ENCODE measurements at places on chromosomes 2 and 18. TPM values are rescaled to one million over a fixed set of nuclear protein-coding genes. Genes with fewer than 3 reads are reported as not detected.

- no peak overlapping the region for H3K27ac ChIP-seq
- H3K4me1 ChIP-seq, result no peaks in the 10 kb centered on the region
- peaks cover 1% of the 10 kb centered on the region for H3K27me3 ChIP-seq
- H3K36me3 ChIP-seq, result peaks cover 2% of the 10 kb centered on the region
Measured at GRCh38 chr2:37776487-37776886, 105.0 kb upstream of the CDC42EP3 start.

IMMT gene
- total RNA-seq, result 130 TPM

DNA sequence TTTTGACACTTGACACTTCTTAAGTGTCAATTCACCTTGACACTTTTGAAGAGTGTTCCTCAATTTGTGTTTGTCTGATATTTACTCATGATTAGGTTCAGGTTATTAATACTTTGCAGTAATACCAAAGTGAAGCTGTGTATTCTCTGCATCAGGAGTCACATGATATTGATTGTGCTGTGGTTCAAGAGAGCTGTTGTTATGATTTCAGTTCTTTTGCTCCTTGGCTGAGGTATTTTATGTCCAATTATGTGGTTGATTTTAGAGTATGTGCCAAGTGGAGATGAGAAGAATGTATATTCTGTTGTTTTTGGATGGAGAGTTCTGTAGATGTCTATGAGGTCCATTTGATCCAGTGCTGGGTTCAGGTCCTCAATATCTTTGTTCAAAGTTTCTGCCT lies 17.2 kb downstream of the EHBP1 start:
- H3K27ac ChIP-seq, result no peak overlapping the region
- DNase-seq, result no peak
- H3K4me3 ChIP-seq, result no peak overlapping the region
- H3K36me3 ChIP-seq, result peaks cover 15% of the 10 kb centered on the region
- H3K4me1 ChIP-seq, result peaks cover 2% of the 10 kb centered on the region
- no peaks in the 10 kb centered on the region for H3K27me3 ChIP-seq

- no peaks in the 10 kb centered on the region for H3K27me3 ChIP-seq
- no peak for DNase-seq
- H3K4me3 ChIP-seq, result no peak overlapping the region
- H3K27ac ChIP-seq, result no peak overlapping the region
- H3K4me1 ChIP-seq, result peaks cover 39% of the 10 kb centered on the region
Measured at GRCh38 chr2:10346929-10347561, 44.3 kb downstream of the HPCAL1 start.

DNA sequence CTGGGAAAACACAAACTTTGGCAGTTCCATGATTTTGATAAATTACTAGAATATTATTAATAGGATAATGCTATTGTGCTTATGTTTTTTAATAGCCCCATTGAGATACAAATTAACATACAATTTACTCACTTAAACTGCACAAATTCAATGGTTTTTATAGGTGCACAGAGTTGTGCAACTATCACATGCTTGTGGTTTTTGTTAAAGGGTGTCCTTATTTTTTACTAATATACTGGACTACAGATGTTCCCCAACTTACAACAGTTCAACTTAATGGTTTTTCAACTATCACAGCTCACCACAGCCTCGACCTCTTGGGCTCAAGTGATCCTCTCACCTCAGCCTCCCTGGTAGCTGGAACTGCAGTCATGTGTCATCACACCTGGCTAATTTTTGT lies 76.6 kb downstream of the OSBPL1A start:
- no peak for DNase-seq
- no peak overlapping the region for H3K4me3 ChIP-seq
- no peaks in the 10 kb centered on the region for H3K27me3 ChIP-seq
- no peaks in the 10 kb centered on the region for H3K4me1 ChIP-seq

KLHL14 gene
- not detected for total RNA-seq

DNA sequence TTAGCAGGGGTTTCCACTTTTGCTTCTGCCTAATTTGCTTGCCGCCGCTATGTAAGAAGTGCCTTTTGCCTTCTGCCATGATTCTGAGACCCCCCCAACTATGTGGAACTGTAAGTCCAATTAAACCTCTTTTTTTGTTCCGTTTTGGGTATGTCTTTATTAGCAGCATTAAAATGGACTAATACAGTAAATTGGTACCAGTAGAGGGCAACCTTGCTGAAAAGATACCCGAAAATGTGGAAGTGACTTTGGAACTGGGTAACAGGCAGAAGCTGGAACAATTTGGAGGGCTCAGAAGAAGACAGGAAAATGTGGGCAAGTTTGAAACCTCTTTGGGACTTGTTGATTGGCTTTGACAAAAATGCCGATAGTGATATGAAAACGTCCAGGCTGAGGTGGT lies 216.1 kb upstream of the FSIP2 start:
- H3K4me1 ChIP-seq, result no peaks in the 10 kb centered on the region
- H3K4me3 ChIP-seq, result no peak overlapping the region
- no peak overlapping the region for H3K27ac ChIP-seq
- no peaks in the 10 kb centered on the region for H3K36me3 ChIP-seq
- DNase-seq, result no peak

DNA sequence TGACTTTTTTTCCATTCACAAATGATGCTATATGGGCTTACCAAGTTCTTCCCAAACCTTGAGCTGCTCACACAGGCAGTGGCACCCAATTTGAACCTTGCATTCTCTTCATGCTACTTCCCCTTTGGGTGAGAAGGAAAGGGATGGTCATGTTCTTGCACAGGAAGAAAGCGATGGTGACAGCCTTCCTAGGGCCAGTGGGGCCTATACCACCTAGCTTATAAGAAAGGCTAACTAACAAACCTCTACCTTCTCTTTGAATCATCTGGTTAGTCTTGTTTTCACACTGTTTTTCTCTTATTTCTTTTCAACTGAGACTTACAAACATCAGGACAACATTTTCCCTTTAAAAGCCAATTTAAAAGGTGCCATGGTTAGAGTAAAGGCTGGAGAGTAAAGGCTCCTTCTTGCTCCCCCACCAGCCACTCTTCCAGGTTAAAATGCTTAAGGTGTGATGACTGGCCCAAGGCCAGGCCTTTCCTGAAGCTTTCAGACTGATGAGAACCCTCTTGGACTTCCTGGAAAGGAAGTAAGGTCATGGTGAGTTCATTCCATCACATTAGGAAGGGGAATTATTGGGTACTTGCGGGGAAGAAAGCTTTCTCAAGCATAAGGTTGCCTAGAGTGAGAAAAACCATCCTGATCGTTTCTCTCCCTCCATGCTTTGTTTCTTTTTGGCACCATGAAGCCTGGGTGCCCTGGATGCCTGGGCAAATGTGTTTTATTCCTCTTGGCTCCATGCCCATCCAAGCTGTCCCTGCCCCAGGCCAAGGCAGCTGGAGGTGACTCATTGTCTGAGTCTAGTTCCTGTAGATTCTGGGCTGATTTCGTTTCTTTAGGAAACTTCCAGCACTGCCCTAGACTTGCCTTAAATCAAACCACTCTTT lies 41.4 kb upstream of the ITGB6 start:
- H3K4me1 ChIP-seq, result no peaks in the 10 kb centered on the region
- no peaks in the 10 kb centered on the region for H3K36me3 ChIP-seq
- H3K27ac ChIP-seq, result no peak overlapping the region
- H3K27me3 ChIP-seq, result peaks cover 2% of the 10 kb centered on the region

GRCh38 chr18:79570266-79571201 lies 109.1 kb upstream of the CTDP1 start:
- no peak for DNase-seq
- peaks cover 14% of the 10 kb centered on the region for H3K4me1 ChIP-seq
- no peaks in the 10 kb centered on the region for H3K27me3 ChIP-seq
- H3K4me3 ChIP-seq, result no peak overlapping the region
- no peak overlapping the region for H3K27ac ChIP-seq

- H3K27ac ChIP-seq, result no peak overlapping the region
- no peak overlapping the region for H3K4me3 ChIP-seq
- H3K27me3 ChIP-seq, result no peaks in the 10 kb centered on the region
- peaks cover 16% of the 10 kb centered on the region for H3K4me1 ChIP-seq
Measured at GRCh38 chr2:168541858-168542257, 85.8 kb downstream of the CERS6 start.

GRCh38 chr2:240457223-240458043 lies 22.0 kb downstream of the GPC1 start:
- H3K27ac ChIP-seq, result no peak overlapping the region
- H3K36me3 ChIP-seq, result no peaks in the 10 kb centered on the region
- H3K27me3 ChIP-seq, result peaks cover 17% of the 10 kb centered on the region
- H3K4me3 ChIP-seq, result no peak overlapping the region
- H3K4me1 ChIP-seq, result peaks cover 2% of the 10 kb centered on the region

GALNT5 gene
- not detected for total RNA-seq

DNA sequence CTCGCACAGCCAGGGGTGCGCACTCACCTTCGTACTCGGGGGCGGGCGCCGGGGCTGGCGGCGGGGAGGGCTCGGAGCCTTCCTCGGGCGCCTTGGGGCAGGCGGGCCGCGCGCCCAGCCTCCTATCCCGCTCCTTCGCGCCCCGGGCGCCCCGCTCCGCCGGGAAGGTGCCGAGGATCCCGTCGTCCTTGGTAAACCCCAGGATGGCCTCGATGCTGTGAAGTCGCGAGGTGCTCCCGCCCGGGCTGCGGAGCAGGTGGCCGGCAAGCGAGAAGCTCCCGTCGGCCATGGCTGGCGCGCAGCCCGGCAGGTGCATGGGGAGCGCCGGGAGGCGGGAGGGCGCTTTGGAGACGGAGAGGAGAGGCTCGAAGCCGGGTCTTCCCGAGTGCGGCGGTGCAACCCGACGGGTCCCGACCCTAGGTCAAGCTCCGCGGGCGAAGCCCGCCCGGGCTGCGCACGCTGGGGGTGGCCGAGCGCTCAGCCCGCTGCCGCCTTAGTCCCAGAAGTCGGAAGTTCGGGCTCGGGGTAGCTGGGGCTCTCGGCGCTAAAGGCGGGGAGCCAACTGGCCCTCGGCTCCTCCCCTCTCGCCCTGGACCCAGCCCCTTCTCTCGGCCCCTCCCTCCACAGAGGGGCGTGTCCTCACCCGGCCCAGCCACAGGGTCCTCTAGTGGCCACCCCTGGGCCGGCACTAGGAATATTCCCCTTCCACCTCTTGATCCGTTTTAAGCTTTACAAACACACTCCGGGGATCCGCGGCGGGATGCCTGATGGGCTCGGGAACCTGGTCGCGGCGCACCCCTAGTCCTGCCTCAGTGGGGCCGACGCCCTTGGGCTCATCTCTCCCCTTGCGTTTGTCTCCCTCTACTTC lies at the start of gene RAX:
TSS of gene RAX (minus strand) at position 564 of the 868 bp plus-strand sequence. CDS start at position 316, 248 bp downstream.
- H3K27me3 ChIP-seq, result peaks cover 80% of the 10 kb centered on the region
- H3K27ac ChIP-seq, result peak within 1 kb of the TSS; percentile 46
- no peaks in the 10 kb centered on the region for H3K36me3 ChIP-seq
- DNase-seq, result no peak
- H3K4me1 ChIP-seq, result peaks cover 24% of the 10 kb centered on the region

MBP gene
- 111 TPM for total RNA-seq

DNA sequence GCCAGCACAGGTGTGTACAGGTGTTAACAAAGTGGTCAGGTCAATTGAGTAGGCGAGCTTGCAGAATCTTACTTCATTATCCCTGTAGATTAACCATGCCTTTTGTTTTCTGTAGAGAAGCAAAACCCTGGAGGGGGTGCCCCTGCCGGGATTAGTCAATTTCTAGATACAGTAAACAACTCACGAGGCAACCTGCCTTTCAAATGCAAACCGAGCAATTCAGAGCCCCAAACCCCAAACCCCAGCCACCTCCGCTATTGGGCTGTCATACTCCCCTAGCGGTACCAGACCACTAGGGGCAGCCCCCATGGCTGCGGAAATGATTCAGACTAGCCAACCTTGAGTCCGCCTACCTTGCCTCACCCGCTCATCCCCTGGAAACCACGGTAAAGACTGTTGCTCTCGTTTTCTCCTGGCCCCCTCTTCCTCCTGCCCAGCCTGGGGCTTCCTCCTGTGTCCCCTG lies 61.4 kb upstream of the KIF5C start:
- no peak overlapping the region for H3K4me3 ChIP-seq
- no peak overlapping the region for H3K27ac ChIP-seq
- peak; percentile 44 for DNase-seq
- peaks cover 7% of the 10 kb centered on the region for H3K4me1 ChIP-seq
- H3K36me3 ChIP-seq, result no peaks in the 10 kb centered on the region
- peaks cover 9% of the 10 kb centered on the region for H3K27me3 ChIP-seq

GRCh38 chr2:182906454-182906853 lies 40.0 kb upstream of the FRZB start:
- H3K4me3 ChIP-seq, result no peak overlapping the region
- no peak overlapping the region for H3K27ac ChIP-seq
- no peaks in the 10 kb centered on the region for H3K36me3 ChIP-seq

ASB3 gene
- 20.2 TPM for total RNA-seq

ANKRD29 gene
- total RNA-seq, result not detected

GRCh38 chr18:26646901-26647300 lies 98.5 kb upstream of the KCTD1 start:
- no peaks in the 10 kb centered on the region for H3K4me1 ChIP-seq
- H3K27ac ChIP-seq, result no peak overlapping the region
- no peaks in the 10 kb centered on the region for H3K36me3 ChIP-seq
- peaks cover 26% of the 10 kb centered on the region for H3K27me3 ChIP-seq

TRIM54 gene
- total RNA-seq, result not detected

DNA sequence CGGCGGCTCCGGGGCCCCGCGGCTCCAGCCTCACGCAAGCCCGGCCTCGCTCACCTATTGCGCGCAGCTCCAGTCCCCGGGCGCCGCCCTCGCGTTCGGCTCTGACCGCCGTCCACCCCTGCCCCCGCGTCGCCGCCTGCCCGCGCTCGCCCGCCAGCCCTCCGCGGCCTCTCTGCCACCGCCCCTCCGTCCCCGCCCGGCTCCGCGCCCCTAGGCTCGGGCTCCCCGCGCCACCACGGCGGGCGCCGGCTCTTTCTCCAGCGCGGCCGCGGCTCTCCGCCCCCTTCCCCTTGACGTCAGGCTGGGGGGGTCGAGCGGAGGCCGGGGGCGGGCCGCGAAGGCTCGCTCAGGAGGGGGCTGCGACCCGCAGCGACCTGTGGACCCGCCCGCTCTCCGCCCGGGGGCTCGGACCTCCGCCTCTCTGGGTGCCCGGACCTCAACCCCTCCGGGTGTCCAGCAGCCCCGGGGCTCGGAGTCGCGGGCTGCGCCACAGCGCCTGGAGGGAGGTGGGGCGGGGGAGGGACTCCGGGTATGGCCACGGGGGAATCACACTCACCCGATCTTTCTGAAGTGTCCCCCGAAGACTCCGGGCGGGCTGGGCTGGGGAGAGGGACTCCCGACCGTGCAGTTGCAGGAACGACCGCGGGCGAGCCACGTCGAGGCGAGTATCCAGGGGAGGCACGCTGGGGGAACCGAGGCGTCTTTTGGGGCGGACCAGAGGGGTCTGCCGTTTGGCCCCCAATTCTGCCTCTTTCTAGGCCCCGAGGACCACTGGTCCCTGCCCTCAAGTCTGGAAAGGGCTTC lies at the start of gene SEMA4C:
TSS of gene SEMA4C (minus strand) at position 259 of the 804 bp plus-strand sequence. CDS start 2,194 bp downstream, outside the sequence.
- peak; percentile 60 for DNase-seq
- peak within 1 kb of the TSS; percentile 90 for H3K27ac ChIP-seq
- H3K27me3 ChIP-seq, result peaks cover 13% of the 10 kb centered on the region
- H3K36me3 ChIP-seq, result peaks cover 14% of the 10 kb centered on the region
- H3K4me1 ChIP-seq, result peaks cover 45% of the 10 kb centered on the region

GRCh38 chr2:199064201-199064600 lies 393.5 kb downstream of the SATB2 start:
- no peak overlapping the region for H3K4me3 ChIP-seq
- no peaks in the 10 kb centered on the region for H3K27me3 ChIP-seq
- H3K36me3 ChIP-seq, result no peaks in the 10 kb centered on the region
- no peak for DNase-seq
- H3K27ac ChIP-seq, result no peak overlapping the region
- H3K4me1 ChIP-seq, result no peaks in the 10 kb centered on the region
